CD4-positive, alpha-beta T cell treated with Interleukin-15 for 1 hour (primary cell): ENCODE measurements at places on chromosomes 2 and 18.
A peak's percentile ranks its signal among the peaks of the same experiment; 100 is the strongest.

- DNase-seq = no peak
Measured at GRCh38 chr2:203500951-203501350, 34.1 kb downstream of the RAPH1 start.

- no peak for DNase-seq
Measured at GRCh38 chr2:98903767-98904485, 32.1 kb downstream of the CRACDL start.

DNA sequence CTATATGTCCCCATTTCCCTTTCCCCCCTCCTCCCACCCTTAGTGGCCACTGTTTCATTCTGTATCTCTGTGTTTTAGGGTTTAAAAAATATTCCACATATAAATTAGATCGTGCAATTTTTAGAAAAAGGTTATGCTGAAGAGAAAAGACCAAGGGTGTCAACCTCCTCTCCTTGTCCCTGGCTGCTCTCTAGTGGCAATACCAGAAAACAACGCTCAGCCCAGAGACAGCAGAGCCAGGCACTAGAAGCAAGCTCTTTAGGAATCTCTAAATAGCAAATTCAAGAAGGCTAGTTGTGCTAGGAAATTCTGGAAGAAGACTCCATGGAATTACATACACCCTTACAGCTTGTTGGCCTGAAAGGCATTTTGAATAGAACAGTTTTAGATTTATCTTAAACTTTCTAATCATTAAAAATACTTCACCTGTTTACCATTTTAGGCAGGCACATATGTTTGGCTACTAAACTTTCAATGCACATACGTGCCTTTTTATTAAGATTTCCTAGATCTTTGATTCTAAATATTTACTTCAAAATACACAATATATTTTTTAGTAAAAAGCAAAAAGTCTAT, 35.1 kb upstream of the RASGRP3 start:
- DNase-seq = no peak

DNA sequence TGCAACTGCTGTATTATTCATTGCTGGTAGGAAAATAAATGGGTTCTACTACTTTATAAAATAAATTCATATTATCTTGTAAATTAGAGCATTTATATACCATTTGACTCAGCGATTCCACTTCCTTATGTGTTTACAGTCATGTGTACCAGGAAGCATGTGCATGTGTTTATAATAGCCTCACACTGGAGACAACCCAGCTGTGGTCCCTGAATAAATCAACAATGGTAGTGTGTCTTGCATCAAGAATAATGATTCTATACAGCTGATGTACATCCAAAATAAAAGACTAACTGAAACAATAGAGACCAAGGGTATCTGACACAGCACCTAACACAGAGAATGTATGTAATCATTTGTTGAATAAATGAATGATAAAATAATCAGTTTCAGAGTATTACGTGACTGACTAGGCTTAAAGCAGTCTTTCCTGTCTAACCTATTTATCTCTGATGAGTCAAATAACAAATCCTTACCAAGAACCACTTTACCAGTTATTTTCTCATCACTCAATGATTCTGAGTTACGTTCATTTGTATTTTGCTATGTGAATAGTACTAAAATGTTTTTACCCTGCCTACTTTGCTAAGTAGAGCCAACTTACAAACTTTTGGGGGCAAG, 216.8 kb downstream of the UBE2E3 start:
- no peak for DNase-seq

GRCh38 chr2:88350331-88351248, 101.9 kb downstream of the FOXI3 start:
- peak; percentile 41 for DNase-seq

GRCh38 chr2:68426848-68427579, 40.1 kb downstream of the FBXO48 start:
- no peak for DNase-seq

DNA sequence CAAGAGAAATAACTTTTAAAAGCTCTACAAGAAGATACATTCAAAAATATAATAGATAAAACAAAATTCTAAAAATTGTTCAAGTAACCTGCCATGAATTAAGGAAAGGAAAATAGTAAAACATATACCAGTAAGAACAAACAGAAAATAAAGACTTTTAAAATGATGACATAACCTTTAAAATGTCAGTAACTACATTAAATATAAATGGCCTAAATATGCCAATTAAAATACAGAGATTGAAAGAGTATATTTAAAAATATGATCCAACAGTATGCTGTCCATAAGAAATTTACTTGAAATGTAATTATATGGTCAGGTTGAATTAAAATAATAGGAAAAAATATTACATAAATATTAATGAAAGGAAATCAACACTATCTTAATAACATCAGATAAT, 911.7 kb upstream of the POU3F3 start:
- no peak for DNase-seq

- DNase-seq = no peak
Measured at GRCh38 chr18:70582981-70583380, 294.1 kb downstream of the SOCS6 start.

DNA sequence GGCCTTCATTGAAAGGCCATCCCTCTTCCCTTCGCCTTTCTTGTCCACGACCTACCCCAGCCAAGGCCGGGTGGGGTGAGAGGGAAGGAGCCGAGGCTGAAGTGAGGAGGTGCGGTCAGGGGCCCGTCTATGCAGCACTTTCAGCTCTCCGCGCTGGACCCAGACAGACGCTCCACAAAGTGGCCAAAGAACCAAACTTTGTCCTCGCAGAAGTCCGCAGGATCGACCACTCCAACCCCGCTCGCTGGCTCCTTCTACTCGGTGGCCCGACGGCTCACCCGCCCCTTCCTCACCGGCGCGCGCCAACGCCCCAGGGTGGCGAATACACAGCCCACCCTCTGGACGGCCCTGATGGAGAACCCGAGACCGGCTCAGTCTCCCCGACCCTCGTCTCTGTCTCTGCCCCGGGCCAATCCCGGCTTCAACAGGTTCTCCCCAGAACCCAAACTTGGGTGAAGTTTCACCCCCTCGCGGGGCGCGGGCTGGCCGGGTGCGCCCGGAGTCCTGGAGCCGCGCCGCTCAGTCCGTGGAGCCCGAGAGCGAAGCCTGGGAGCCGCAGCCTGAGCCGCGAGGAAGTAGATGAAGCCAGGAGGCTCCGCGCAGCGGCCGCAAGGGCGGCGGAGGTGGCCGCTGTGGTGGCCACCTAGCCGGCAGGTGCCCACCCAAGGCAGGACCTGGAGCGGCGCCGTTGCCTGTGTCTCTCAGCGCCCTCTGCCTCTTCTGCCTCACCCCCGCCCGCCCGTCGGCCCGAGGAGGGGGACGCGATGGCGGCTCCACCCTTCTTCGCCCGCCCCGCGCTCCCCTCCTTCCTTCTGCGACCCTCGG, 26.7 kb upstream of the ALPP start:
- peak; percentile 10 for DNase-seq

GRCh38 chr18:22033085-22033484, 136.3 kb upstream of the GATA6 start:
- no peak for DNase-seq

GRCh38 chr2:202337706-202338346, 38.3 kb upstream of the BMPR2 start:
- no peak for DNase-seq

DNA sequence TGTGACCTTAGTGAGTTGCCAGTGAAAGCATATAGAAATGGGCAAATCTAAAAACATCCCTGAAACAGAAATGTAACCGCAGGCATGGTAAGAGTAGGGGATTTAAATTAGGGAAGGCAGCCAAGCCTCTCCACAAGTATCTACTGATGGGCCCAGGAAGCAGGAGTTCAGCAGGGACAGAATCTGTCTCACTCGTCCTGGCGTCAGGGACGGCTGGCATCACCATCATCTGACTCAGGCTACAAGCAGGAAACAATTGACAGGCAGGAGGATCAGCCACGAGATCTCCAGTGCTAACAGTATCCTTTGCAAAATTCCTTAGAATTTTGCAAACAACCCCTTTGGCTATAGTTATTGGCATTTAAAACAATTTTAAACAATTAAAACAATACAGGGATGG, 61.3 kb downstream of the SMAD4 start:
- no peak for DNase-seq

DNA sequence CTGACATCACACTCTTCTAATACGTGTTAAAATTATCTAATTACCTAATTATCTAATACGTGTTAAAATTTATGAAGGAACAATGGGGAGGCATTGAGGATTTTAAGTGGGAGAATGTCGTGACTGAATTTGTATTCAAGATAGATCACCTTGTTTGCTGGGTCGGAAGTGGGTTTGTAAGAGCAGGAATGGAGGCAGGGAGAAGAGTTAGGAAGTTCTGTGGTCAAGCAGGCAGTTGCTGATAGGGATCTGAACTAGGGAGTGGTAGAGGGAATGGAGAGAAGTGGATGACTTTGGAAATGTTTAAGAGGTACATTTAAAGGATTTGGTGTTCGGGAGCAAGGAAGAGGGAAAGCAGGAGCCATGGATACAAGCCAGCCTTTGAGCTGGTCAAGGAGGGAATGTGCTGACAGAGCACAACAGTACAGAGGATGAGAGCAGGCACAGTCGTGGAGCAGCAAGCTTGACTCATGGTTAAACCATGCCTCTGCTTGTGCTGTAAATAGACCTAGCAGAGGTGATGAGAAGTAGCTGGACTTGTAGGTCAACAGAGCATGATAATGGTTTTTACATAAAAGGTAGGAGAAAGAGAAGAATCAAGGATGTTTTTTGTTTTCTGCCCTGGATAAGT, 16.2 kb downstream of the IL18RAP start:
- no peak for DNase-seq

DNA sequence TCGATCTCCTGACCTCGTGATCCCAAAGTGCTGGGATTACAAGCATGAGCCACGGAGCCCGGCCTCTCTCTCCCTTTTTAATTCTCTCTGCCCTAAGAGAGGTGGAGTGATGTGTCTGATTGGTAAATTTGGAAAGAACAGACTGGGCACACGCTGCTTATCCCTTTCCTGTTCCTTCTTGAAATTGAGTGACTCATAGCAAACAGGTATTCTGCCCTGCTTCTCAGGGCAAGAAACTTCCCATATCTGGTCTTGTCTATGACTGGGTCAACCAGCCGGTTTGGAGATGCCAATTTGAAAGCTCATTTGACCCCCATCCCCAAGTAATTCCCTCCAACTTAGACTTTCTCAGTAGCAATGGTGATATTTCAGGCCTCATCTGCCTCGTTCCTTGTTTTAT, 15.0 kb downstream of the LYPD1 start:
- DNase-seq = no peak

DNA sequence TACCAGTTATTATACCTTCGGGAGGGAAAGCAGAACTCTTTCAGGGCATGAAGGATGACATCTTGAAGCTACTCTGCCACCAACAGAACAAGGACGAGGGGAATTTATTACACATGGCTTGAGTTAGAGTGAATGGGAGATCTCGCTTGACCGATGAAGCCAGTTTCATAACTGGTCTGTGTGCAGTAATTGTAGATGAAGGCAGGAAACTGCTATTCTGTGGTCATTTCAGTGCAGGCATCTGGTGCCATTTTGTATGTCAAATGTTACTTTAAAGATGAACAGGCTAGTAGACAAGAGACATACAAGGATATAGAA, 20.5 kb downstream of the GREB1 start:
- DNase-seq = no peak

DNA sequence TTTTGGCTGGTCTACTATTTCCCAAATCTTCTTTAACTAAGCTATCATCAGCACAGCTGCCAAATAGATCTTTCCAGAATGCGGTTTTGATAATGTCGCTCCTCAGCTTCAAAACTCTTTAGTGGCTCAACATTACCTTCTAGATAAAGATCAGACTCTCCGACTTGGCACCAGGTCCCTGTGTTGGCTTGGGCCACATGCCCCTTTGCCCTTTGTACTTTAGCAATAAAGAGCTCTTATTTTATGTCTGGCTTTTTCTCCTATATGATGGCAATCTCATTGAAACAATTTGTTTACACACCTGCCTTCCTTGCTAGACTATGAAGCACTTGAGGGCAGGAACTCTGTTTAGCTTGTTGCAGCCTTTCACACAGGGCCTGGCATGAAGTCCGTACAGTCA, 128.9 kb upstream of the GATA6 start:
- no peak for DNase-seq

DNA sequence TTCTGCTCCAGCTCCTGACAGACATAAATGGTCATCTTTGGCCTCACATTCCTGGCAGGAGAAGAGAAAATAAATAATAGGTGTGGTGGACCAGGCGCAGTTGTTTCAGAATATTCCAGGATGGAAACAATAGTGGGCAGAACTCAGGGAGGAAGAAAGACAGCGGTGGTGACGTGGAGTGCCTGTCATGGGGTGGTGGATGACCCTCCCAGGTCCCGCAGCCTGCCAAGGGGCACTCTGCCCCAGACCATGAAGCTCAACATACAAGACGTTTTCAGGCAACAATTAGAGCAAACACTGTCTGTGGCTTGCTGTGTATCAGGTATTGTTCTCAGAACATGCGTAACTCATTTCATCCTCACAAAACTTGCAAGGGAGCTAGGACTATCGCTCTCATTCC, 50.9 kb downstream of the TFCP2L1 start:
- DNase-seq = no peak

GRCh38 chr2:144944546-144945220, 424.8 kb upstream of the ZEB2 start:
- DNase-seq = no peak

DNA sequence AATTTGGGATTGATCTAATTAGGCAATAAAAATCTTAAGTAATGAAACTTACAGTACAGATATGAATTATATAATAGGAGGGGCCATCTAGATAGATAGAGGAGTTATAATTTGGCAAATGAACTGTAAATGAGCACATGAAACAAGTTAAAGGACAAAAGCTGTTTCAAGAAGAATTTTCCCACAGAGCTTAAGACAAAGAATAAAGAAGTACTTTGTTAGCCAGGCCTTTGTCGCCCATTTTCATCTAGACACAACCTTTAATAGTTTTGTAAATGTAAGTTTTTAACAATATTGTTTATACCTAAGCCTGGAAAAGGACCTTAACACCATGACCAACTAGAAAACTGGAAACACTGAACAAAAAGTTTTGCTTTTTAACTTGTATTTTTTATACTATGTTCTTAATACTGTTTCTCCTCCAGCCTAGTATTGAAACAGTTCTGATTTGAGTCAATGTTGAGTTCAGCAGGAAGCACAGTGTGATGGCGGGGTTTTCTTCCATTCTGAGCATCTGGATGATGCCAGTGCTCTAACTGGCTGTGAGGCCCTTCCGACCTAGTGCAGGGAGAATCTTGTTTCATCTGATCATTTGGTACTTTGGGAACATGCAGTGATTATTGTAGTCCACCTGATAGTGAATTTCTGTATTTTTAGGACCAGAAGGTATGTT, 37.6 kb downstream of the FARP2 start:
- DNase-seq = no peak

DNA sequence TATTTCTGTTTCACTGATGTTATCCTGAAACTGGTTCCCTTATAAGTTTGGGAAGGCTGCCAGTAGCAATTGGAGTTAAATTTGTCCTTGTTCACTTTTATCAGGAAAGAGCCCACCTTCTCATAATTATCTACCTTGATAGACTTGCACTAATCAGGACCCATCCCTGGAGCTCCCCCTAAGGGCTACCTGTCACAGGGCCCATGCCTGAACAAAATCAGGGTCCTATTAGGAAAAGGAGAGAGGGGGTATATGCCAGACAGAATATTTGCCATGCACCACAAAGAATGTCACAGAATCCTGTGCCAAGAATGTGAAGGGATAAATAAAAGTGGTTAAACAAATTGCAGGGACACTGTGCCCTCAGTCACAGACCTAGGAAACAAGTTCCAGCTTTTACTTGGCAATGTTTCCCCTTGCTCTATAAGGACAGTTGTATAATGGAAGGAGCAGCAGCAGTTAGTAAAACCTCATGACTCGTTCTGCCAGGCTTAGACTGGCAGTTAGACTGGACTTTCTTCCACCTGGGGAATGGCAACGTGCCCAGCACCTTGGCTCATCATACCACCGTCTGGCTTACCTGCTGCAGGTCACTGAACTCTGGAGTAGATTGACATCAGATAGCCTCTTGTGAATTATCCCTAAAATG, 32.3 kb upstream of the VWC2L start:
- DNase-seq = no peak

GRCh38 chr2:45406621-45407020, 204.4 kb downstream of the SRBD1 start:
- no peak for DNase-seq
